Sigmoid colon (tissue), 7 donors: ENCODE measurements at places on chromosomes 3 and 15. TPM values are rescaled to one million over a fixed set of nuclear protein-coding genes. Genes with fewer than 3 reads are reported as not detected.

DNA sequence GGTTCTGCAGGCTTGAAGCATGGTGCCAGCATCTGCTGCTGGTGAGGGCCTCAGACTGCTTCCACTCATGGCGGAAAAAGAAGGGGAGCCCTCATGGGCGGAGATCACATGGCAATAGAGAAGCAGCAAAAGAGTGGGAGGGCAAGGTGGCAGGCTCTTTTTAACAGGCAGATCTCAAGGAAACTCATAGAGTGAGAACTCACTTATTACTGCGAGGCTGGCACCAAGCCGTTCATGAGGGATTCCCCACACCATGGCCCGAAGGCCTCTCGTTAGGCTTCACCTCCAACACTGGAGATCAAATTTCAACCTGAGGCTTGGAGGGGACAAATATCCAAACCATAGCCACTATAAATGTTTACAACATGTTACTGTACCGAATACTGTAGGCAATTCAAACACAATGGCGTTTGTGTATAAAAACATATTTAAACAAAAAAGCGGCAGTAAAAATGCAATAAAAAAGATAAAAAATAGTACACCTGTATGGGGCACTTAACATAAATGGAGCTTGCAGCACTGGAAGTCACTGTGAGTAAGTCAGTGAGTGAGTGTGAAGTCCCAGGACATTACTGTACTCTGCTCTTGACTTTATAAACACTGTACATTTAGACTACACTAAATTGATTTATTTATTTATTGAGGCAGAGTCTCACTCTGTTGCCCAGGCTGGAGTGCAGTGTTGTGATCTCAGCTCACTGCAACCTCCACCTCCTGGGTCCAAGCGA is 18.8 kb upstream of the MOBP start:
- H3K4me3 ChIP-seq = no peak overlapping the region
- no peak overlapping the region for H3K27ac ChIP-seq
- no peaks in the 10 kb centered on the region for H3K36me3 ChIP-seq
- H3K4me1 ChIP-seq = peaks cover 2% of the 10 kb centered on the region

GRCh38 chr3:4493941-4494894 is 1.1 kb downstream of the ITPR1 start:
- H3K36me3 ChIP-seq = no peaks in the 10 kb centered on the region
- H3K27me3 ChIP-seq = no peaks in the 10 kb centered on the region
- peak overlapping the region; percentile 85 for H3K4me3 ChIP-seq

- H3K4me3 ChIP-seq = no peak overlapping the region
- no peak overlapping the region for H3K27ac ChIP-seq
- no peaks in the 10 kb centered on the region for H3K27me3 ChIP-seq
- no peak for DNase-seq
Observed at GRCh38 chr15:86813892-86814291, 734.2 kb downstream of the AGBL1 start.

GRCh38 chr3:193791041-193792032 is 198.3 kb downstream of the OPA1 start:
- H3K4me1 ChIP-seq = peaks cover 10% of the 10 kb centered on the region
- H3K36me3 ChIP-seq = no peaks in the 10 kb centered on the region
- no peak overlapping the region for H3K4me3 ChIP-seq
- no peaks in the 10 kb centered on the region for H3K27me3 ChIP-seq
- DNase-seq = no peak
- H3K27ac ChIP-seq = no peak overlapping the region

- DNase-seq = peak; percentile 89
- no peaks in the 10 kb centered on the region for H3K27me3 ChIP-seq
- H3K4me3 ChIP-seq = peak overlapping the region; percentile 6
- H3K27ac ChIP-seq = peak overlapping the region; percentile 55
- H3K4me1 ChIP-seq = peaks cover 13% of the 10 kb centered on the region
Observed at GRCh38 chr15:31435261-31435911, 108.8 kb downstream of the KLF13 start.

DNA sequence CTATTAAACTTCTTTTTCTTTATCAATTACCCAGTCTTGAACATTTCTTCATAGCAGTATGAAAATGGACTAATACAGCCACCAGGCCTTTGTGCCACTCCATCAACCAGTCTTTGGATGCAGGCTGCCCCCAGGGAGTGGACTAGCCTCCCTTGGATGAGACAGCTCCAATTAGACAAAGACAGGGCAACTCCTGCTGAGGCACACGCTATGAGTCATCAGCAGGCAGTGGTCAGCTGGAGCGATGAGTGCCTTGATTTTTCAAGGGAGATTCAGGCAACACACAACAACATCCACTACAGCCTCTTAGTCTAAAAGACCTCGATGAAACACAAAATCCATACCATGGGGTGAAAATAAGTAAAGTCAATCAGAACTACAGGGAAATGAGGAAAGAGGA is 160.1 kb downstream of the ARRDC4 start:
- peak overlapping the region; percentile 71 for H3K27ac ChIP-seq
- H3K4me3 ChIP-seq = no peak overlapping the region
- H3K27me3 ChIP-seq = no peaks in the 10 kb centered on the region
- H3K36me3 ChIP-seq = no peaks in the 10 kb centered on the region

PSTPIP1 gene
- total RNA-seq = 7.4 TPM

GRCh38 chr3:34837848-34838741 is 801.2 kb upstream of the ARPP21 start:
- no peaks in the 10 kb centered on the region for H3K4me1 ChIP-seq
- H3K4me3 ChIP-seq = no peak overlapping the region
- no peaks in the 10 kb centered on the region for H3K36me3 ChIP-seq
- H3K27me3 ChIP-seq = no peaks in the 10 kb centered on the region
- no peak overlapping the region for H3K27ac ChIP-seq

GRCh38 chr15:25246641-25247406 is 192.0 kb downstream of the UBE3A start:
- H3K4me3 ChIP-seq = no peak overlapping the region
- H3K27ac ChIP-seq = no peak overlapping the region
- H3K36me3 ChIP-seq = no peaks in the 10 kb centered on the region
- DNase-seq = peak; percentile 48

GRCh38 chr3:150309557-150309956 is 98.5 kb upstream of the TSC22D2 start:
- H3K27ac ChIP-seq = no peak overlapping the region
- H3K36me3 ChIP-seq = no peaks in the 10 kb centered on the region
- no peak for DNase-seq
- H3K4me1 ChIP-seq = peaks cover 10% of the 10 kb centered on the region
- H3K4me3 ChIP-seq = no peak overlapping the region
- no peaks in the 10 kb centered on the region for H3K27me3 ChIP-seq

ZNF660 gene
- 4.9 TPM for total RNA-seq

- no peak overlapping the region for H3K27ac ChIP-seq
- peaks cover 24% of the 10 kb centered on the region for H3K36me3 ChIP-seq
- no peak overlapping the region for H3K4me3 ChIP-seq
- no peaks in the 10 kb centered on the region for H3K4me1 ChIP-seq
Observed at GRCh38 chr3:12924437-12924836, 83.1 kb upstream of the RPL32 start.

GRCh38 chr15:62099094-62099601 is 32.4 kb downstream of the C2CD4A start:
- no peak for DNase-seq
- H3K4me1 ChIP-seq = peaks cover 6% of the 10 kb centered on the region
- no peak overlapping the region for H3K27ac ChIP-seq
- H3K4me3 ChIP-seq = no peak overlapping the region

DNA sequence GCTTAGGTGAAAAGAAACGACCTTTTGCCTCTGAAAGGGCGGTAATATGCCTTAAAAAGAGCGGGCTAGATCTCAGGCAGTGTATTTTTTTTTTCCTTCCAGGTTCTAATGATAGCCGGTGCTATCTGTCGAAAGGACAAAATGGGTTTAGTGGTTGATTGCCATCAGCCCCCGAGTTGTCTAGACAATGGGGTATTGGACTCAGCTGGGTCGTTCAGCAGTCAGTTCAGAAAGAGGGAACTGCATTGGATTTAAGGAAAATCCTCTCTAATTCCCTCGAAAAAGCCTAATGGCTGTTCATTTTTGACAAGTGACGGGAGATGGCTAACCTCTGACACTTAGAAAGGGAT is 728 bp downstream of the EIF2B5 start:
- H3K27ac ChIP-seq = peak overlapping the region; percentile 87
- peak overlapping the region; percentile 81 for H3K4me3 ChIP-seq
- H3K4me1 ChIP-seq = peaks cover 26% of the 10 kb centered on the region
- no peaks in the 10 kb centered on the region for H3K27me3 ChIP-seq
- H3K36me3 ChIP-seq = peaks cover 8% of the 10 kb centered on the region

EPHA3 gene
- 19.4 TPM for total RNA-seq

DNA sequence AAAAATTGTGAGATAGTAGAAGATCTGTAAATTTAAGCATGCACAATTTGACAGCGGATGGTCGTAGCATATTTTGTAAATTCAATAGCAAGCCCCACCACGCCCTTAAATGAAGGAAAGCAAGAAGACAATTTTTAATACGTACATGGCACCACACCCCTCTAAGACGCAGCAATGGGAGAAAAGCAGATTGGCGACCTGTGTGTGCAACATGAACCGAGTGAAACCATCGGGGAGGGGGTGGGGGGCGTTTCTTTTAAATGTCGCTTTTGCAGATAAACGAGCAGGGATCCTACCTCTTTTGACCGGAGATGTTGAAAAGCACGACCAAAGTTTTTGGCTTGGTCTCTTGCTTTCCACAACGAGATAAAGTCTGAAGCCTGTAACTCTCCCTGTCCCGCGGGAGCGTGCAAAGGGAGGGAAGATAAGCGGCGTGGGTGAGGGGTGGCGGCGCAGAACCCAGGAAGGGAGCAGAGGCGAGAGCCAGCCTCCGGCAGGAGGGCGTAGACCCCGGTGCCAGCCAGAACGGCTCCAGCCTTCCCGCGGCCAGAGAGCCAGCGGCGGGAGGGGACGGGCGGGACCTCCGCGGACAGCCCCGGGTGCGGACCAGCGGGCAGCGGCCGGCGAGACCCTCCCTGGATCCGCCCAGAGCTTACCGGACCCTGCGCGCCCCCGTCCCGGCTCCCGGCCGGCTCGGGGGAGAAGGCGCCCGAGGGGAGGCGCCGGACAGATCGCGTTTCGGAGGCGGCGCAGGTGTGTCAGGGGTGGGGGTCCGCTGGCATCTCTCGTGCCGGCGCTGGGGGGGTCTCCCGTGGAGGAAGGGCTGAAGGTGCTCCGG is at the start of gene CHL1:
Gene CHL1 (plus strand): TSS at position 453 of the 838 bp plus-strand sequence. CDS start 123,014 bp downstream, outside the sequence.
- no peaks in the 10 kb centered on the region for H3K36me3 ChIP-seq
- H3K4me3 ChIP-seq = peak within 1 kb of the TSS; percentile 58
- H3K4me1 ChIP-seq = peaks cover 23% of the 10 kb centered on the region
- peak within 1 kb of the TSS; percentile 54 for H3K27ac ChIP-seq

HRH1 gene
- total RNA-seq = 57.3 TPM

DUOX1 gene
- total RNA-seq = 1.7 TPM

CCR8 gene
- total RNA-seq = not detected

DNA sequence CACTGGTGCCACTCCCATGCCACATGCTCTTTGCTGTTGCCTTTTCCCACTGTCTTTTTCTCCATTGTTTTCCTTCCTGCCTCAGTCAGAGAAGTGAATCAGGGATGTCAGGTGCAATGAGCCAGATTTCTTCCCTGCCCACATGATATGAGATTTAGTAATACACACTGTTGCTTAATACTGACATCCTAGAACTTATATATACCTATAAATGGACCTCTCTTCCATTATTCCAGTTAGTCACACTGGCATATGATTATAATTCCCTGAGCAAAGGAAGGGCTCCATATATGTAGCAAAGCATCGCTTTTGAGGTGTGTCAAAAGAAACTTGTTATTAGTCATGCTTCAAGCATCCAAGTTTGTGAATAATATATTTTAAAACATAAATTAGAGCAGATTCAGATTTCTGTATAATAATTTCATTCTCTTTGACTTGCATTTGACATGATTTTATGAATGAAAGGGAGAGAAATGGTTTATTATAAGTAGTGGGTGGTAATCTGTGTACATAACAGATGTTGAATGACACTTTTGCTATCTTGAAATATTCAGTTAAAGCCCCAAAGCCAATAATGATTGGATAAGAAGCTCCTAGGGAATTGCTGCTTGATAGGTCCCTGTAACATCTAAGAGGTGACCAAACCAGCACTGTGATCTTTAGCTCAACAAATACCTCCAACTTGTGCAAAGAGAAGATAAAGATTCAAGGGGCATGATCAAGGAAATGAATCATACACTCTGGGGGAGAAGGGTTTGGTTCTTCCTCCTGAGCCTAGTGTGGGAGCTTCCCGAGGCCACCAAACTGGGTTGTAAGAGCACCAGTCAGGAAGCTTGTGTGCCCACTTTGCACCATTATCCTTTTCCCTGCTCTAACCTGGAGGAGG is 48.6 kb downstream of the CHST2 start:
- DNase-seq = no peak
- H3K36me3 ChIP-seq = no peaks in the 10 kb centered on the region
- no peaks in the 10 kb centered on the region for H3K4me1 ChIP-seq
- H3K4me3 ChIP-seq = no peak overlapping the region

GRCh38 chr3:194713299-194714136 is 27.8 kb downstream of the FAM43A start:
- no peaks in the 10 kb centered on the region for H3K36me3 ChIP-seq
- no peak overlapping the region for H3K27ac ChIP-seq
- H3K4me3 ChIP-seq = no peak overlapping the region

DNA sequence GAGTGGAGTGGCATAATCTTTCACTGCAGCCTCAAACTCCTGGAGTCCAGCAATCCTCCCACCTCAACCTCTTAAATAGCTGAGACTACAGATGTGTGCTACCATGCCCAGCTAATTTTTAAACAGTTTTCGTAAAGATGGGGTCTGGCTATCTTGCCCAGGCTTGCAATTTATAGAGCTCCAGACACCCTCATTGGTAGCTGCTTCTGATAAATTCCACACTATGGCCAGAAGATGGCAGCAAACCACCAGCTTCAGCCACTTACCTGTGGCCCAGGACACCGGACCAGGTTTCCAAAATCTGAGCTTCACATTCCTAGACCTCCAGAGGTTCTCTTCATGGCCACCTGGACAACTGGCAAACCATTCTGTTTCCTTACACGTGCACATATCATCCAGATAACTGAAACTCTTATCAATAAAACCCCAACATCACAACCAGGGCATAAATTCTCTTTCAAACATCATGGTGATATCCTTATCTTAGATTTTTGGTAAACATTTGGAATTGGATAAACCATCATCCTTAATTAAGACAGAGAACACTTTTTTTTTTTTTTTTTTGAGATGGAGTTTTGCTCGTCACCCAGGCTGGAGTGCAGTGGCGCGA is 28.9 kb downstream of the FBXW12 start:
- H3K27ac ChIP-seq = peak overlapping the region; percentile 96
- H3K4me3 ChIP-seq = no peak overlapping the region
- no peaks in the 10 kb centered on the region for H3K27me3 ChIP-seq
